ENCODE measurements at places on chromosomes 1 and 21.

DNA sequence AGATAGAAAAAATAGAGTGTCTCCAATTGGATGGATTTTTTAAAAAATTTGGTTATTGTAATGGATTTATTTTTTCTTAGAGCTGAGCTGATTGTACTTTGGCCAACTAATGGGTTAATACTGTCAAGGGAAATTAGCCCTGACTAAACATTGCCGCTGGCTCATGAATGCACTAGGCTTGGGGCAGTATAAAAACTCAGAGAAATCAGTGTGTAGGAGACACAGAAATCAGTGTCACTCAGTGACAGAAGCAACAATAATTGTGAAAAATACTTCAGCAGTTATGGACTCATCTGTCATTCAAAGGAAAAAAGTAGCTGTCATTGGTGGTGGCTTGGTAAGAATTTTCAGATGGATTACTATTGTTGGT lies at the start of gene KMO:
Gene KMO, plus strand, starts transcription at position 217 of the 370 bp plus-strand sequence. Its CDS starts 67 bp downstream, at position 284.
- DNase-seq = no peak

DNA sequence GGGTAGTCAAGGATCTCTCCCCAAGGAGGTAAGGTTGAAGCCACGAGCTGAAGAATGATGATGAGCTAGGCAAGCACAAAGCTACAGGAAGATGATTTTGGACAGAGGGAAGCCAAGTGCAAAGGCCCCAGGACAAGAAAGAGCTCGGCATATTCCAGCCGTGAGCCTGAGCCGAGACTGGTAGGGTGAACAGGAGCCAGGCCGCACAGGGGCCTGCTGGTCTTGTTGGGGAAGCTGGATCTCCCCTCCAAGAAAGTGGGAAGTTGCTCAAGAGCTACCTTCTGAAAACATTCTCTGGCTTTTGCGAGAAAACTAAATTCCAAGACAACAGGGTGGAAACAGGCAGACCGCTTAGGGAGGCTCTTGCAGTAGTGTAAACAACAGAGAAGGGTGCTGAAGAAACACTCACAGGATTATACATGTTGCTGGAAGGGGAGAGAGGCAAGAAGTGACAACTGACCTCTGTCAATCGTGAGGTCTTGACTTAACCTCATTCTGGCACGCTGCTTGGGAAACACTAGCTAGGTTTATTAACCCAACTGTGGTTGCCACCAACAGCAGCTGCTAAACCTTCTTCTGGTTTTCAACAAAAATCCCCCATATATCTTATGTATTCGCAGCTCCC lies 625.2 kb downstream of the SMYD3 start:
- no peak for DNase-seq

- no peak for DNase-seq
Observed at GRCh38 chr1:158014731-158015320, 21.4 kb downstream of the KIRREL1 start.

GRCh38 chr1:22176258-22176657 lies 33.4 kb upstream of the WNT4 start:
- no peak for DNase-seq

- no peak for DNase-seq
Observed at GRCh38 chr1:81023187-81023724, 777.5 kb upstream of the ADGRL2 start.

DNA sequence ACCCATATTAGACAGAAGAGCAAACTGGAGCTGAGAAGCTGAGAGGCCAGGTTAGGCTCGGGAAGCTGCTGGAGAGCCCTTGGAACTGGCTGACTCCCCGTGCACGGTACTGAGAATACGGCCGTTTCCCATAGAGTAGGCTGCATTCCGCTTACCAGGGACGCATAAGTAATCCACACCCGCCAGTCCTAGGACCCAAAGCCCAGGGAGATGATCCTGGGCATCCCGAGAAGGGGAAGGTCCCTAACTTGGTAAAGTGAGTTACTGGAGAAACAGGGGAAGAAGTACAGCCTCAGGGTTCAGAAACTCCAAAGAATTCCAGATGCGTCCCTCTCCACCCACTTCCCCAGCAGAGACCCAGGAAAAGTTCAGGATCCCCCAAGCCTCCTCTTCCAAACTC lies 1.3 kb downstream of the LRRC38 start:
- no peak for DNase-seq

- no peak for DNase-seq
Observed at GRCh38 chr1:182087719-182088350, 26.3 kb upstream of the ZNF648 start.

- no peak for DNase-seq
Observed at GRCh38 chr1:193340331-193340730, 153.9 kb upstream of the B3GALT2 start.
